ENCODE measurements at places on chromosomes 2 and 18.

DNA sequence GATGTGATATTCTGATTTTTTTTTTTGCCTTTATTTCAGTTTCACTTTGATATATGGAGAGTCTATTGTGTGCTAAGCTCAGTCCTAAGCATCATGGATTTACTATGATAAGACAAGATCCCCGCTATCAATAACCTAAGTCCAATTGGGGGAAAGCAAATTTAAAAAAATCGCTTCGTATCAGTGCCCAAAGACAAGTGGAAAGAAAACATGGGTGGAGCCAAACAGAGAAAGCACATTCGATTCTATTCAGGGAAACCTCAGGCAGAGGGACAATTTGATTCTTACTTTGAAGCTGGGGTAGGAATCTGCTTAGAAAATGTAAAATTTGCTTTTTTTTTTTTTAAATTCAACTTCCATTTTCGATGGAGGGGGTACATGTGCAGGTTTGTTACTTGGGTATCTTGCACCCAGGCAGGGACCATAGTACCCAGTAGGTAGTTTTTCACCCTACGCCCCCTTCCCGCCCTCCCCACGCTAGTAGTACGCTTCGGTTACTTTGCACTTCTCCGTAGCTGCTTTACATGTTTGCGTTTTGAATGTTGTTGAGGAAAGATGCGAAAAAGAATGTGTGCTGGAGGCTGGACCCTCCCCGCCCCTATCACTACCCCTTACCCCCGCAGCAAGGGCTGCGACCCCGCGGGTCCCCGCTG, 12.4 kb downstream of the KIF5C start:
- no peak for DNase-seq

DNA sequence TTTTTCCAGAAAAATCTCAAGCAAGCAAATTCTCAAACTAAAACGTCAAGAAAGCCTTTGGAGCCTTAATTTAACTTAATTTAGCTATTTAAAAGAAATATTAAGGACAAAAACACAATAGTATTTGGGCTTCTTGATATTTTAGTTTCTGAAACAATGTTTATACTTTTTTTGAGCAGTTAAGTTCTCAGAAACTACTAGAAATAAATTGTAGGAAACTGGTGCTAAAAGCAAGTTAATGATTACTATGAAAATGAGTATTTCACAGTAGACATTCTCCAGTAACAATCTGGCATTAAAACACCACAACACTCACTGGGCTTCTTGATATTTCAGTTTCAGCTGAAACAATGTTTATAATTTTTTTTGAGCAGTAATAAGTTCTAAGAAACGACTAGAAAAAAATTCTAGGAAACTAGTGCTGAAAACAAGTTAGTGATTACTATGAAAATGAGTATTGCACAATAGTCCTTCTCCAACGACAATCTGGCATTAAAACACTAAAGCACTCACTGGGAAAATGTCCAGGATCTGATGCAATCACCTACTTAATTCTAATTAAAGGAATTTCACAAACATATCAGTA, 45.1 kb downstream of the TRAK2 start:
- no peak for DNase-seq

DNA sequence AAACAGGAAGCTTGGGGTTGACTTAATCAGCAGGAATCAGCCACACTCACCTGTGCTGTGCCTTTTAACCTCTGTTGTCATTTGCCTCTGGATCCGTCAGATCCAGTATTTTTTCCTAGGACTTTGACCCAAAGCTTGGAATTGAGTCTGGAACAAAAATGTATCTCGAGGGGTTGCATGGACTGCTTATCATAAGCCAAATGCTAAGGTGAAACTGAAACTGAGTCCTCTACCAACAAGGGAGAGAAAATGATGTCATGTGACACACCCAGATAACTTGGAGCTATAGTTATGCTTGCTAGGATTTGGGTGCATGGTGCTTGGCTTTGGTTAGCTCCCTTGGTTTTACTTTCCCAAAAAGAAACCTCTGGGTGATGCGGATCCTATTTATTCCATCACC, 2158.6 kb upstream of the PIK3C3 start:
- DNase-seq, result no peak

- no peak for DNase-seq
Measured at GRCh38 chr18:36638224-36638623, 190.6 kb downstream of the TPGS2 start.

DNA sequence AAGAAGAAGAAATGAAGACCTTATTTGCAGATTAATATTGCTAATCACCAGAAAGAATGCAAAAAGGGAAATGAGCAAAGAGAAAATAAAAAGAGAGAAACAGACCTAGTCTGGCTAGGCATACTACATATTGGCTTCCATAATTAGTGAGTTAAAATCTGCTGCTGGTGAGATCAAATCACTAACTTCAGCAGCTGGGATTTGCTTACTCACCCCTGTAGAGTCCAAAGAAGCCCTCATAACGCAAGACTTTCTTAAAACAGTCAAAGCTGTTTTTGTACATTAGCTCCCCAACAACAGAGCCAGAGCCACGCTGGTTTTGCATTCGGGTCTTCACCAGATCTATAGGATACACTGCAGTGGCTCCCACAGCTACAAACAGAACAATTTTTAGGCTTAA, 80.9 kb downstream of the SLC25A12 start:
- DNase-seq, result no peak

DNA sequence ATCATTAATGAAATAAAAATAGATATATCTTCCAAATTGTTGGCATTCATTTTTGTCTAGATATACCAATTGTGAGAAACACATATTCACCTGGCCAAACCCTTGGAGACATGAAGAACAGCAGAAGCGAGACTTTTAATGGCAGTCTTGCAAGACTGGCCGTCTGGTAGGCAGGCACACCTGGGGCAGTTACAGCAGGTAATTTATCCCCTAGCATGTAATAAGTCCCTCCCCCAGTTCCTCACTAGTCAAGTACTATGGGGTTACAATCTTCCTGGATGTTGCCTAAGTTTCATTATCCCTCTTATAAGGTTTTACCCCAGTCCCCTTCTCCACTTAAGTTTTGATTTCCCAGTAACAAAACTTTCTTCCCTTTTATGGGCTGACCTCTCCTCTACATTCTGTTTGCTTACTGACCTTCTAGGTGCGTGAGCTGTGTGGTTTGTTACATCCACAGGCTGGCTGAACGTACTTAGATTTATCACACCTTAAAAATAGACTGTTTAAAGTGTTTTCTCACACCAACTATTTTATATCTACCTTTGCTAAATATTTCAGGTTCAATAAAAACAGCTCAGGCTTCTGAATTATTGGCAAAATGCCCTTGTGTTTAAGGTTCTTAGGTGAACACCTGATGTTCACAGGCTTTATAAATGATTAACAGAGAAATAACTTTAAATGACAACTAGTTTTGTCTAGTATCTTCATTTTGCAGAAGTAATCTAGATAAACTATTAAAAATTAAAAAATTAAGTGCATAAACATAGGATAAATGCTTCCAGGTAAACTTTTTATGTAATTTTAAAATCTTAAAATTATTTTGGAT, 365.0 kb upstream of the TFPI start:
- DNase-seq, result no peak

DNA sequence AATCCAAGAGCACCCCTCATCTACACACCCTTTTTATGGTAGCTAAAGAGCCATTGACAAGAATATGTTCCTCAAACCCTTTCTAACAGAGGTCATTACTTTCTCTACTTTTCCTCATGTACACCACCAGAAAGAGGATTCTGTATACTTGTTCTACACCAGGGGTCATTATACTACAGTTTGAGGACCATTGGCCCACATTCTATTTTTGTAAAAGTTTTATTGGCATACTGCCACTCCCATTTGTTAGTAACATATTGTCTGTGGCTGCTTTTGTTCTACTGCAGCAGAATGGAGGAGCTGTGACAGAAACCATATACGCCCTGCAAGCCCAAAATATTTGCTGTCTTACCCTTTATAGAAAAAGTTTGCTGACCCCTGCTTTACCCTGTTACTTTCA, 14.3 kb downstream of the HTR2B start:
- DNase-seq, result no peak

GRCh38 chr2:219406861-219407230, 11.3 kb upstream of the DES start:
- DNase-seq, result no peak

DNA sequence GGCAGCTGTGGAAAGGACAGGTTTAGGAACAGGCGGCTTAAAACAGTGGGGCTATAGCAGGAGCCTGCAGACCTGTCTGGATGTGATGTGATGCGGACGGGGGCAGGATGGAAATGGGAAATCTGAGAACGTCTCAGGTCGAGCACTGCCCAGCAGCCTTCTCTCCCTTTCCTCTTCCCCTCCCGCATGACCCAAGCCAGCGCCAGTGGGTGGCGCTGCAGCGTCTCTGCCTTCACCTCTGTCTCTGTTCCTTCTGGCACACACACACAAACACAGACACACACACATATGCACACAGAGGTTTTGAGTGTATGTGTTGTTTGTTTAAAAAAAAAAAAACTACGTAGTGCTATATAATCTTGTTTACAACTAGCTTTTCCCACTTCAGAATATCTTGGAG, 82.0 kb upstream of the SLC66A3 start:
- no peak for DNase-seq

- DNase-seq, result no peak
Measured at GRCh38 chr2:75047189-75047991, 88.9 kb downstream of the POLE4 start.

DNA sequence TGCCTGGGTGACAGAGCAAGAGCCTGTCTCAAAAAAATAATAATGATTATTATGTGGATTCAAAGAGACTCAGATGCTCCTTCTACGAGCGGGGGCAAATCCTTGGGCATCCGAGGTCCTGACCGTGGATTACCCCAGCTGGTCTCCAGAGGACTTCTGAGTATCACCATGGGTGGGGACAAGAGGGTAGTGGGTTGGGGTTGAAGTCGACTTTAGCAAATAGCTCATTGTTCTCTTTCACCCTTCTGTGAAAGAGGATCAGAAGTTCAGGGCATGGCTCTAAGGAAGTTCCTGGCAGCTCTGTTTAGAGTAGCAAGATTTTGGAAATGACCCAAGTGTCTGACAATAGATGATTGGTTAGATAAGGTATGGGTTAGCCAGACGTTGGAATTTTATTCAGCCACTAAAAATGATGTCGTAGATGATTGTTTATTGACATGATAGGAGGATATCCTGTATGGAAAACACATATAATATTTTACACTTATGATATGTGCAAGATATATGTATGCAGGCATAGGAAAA, 59.0 kb upstream of the SPRED2 start:
- DNase-seq, result no peak

DNA sequence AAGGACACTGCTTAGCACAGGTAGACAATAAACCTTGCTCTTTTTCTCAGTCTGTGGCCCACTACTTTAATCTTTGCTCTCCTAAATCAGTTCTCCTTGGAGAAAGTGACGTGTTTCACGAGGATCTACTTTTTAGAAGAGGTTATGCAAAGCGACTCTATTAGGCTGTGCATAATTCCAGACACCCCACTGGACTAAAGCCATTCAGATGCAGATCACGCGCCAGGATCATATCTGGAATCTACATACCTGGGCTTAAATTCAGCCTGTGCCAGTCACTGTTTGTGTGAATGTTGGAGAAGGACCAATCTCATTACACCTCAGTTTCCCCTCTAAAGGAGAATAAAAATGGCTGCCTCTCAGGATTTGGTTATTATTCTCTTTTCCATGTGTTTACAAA, 413.0 kb upstream of the MYT1L start:
- DNase-seq, result no peak

DNA sequence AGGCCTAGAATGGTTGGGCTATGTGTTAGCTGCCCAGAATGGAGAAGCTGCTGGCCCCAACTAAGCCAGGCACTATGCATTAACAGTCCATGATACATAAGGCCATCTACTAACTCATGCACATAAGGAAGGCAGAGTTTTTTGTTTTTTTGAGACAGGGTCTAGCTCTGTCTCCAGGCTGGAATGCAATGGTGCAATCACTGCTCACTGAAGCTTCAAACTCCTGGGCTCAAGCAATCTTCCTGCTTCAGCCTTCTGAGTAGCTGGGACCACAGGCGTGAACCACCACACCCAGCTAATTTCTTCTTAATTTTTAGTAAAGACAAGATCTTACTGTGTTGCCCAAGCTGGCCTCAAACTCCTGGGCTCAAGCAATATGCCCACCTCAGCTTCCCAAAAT, 37.6 kb downstream of the GPR45 start:
- no peak for DNase-seq

DNA sequence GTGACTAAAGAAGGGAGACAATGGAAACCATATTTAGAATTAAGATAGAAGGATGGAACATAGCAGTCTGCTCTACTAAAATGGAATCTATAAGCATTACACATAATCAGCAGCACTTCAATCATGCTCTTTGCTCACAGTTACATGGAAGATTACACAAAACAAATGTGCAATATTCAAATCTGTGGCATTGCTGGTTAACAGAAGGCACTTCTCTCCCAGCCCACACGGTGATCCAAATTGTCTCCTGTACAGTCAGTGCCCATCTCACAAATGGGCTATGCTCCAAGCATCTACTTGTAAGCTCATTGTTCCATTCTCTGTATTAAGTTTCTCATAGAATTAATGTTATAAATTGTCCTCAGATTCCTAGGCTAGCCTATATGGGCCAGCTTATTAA, 716.6 kb downstream of the NRXN1 start:
- no peak for DNase-seq

DNA sequence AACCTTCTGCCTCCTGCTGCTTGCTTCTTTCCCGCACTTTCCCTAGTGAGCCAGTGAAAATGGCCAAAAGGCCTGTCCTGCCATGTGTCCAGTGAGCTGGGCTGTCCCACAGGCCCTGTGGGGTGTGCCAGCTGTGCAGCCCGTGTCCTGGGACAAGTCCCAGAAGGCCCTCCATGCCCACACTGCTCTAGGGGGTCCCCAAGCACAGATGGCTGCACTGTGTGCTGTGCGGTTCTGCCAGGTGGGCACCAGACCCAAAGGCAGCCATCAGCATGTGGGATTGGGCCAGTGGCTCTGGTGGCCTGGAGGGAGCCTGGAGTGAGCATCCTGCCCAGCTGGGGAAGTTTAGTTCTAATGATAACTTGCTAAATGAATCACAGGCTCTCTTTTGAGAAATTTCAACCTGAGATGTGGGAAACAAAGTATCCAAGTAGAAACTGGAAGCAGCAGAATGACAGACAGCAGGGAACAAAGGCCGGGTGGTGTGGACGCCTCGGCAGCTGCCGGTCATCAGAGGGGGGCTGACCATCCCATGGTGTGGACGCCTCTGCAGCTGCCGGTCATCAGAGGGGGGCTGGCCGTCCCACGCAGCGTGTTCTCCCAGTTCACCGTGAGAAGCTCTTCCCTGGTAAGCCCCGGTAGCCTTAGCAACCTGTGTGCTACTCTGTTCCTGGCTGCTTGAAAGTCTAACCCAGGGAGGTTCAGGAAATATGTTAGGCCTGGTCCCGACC, 9.9 kb upstream of the CNDP2 start:
- DNase-seq, result no peak

- no peak for DNase-seq
Measured at GRCh38 chr2:11889101-11889850, 142.8 kb downstream of the LPIN1 start.
